Tibial artery (tissue), 4 donors: ENCODE measurements at places on chromosomes 1 and 21.
A peak's percentile ranks its signal among the peaks of the same experiment; 100 is the strongest.

GRCh38 chr1:40344597-40344996 is 27.5 kb upstream of the COL9A2 start:
- DNase-seq: peak; percentile 74

GRCh38 chr1:222543817-222544216 is 4.1 kb downstream of the HHIPL2 start:
- no peak for DNase-seq

- no peak for DNase-seq
Observed at GRCh38 chr1:38297842-38298241, 251.2 kb upstream of the POU3F1 start.

- no peak for DNase-seq
Observed at GRCh38 chr1:80509965-80510522, 1290.7 kb upstream of the ADGRL2 start.

DNA sequence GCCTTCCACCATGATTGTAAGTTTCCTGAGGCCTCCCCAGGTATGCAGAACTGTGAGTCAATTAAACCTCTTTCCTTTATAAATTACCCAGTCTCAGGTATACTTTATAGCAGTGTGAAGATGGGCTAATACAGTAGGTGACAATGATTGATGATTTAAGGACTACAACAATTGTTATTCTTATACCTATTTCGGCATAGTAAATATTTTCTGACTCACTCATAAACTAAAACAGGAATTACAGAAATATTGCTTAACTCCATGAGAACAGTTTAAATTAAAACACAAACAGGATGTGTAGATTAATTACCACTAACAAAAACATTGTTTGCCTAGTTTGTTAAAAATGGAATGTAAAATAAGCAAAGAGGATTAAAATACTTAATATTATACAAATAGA is 839.9 kb downstream of the LTN1 start:
- no peak for DNase-seq

GRCh38 chr21:35397781-35398180 is 348.7 kb upstream of the RUNX1 start:
- DNase-seq: no peak

GRCh38 chr1:160706526-160707235 is 4.9 kb downstream of the CD48 start:
- DNase-seq: no peak
